ENCODE measurements at places on chromosomes 7 and 10.

DNA sequence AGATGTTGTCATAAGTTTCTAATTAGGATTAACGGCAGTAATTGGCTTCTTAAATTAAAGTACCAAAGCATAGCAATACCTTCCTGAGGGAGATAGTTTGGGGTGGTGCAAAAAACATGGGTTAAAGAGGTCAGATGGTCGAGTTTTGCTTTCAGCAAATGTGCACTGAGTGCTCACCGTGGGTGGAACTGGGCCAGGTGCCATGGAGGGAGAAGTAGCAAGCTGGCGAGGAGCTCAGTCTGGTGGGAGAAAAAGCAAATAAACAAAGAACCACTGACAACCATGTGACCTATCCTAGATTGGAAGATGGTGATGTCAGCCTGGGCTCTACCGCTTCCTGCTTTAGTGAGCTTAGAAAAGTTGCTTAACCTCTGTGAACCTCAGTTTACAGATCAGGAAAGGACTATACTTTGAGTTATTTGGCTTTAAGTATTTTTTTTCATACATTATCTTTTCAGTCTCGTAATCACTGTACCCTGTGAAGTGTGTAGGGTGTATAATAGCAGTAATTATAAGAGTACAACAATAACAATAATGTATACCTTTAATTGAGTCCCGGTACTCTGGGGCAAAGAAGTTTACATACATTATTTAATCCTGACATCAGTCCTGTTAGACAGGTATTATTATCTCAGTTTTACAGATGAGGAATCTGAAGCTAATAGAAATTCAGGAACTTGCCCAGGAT lies 69.0 kb upstream of the PDCD4 start:
- no peak for DNase-seq

DNA sequence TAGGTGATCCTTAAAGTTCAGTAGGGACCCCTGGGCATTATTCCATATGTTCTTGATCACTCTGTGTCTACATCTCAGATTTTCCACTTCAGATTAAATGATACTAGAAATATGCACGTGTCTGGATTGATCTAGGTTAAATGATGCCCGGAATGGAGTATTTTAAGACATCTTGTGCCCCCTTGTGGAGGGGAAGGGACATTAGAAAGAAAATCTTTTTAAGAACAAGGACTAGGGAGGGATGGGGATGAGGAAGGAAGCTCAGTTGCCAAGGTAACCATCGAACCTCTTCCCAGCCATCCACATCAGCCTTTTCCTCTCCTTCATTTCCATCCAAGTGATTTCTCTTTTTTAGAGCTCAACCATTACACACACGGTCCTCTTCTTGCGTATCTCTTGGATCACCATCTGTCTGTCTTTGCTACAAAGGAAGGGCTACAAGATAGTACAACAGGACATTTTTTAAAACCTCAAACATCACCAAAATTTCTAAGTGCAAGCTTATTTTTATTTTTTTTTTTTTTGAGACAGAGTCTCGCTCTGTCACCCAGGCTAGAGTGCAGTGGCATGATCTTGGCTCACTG lies 40.5 kb downstream of the PRSS2 start:
- DNase-seq: no peak

GRCh38 chr10:51532044-51532443 lies 167.4 kb downstream of the CSTF2T start:
- DNase-seq: no peak

- DNase-seq: no peak
Observed at GRCh38 chr10:62671104-62671503, 133.4 kb upstream of the ADO start.

DNA sequence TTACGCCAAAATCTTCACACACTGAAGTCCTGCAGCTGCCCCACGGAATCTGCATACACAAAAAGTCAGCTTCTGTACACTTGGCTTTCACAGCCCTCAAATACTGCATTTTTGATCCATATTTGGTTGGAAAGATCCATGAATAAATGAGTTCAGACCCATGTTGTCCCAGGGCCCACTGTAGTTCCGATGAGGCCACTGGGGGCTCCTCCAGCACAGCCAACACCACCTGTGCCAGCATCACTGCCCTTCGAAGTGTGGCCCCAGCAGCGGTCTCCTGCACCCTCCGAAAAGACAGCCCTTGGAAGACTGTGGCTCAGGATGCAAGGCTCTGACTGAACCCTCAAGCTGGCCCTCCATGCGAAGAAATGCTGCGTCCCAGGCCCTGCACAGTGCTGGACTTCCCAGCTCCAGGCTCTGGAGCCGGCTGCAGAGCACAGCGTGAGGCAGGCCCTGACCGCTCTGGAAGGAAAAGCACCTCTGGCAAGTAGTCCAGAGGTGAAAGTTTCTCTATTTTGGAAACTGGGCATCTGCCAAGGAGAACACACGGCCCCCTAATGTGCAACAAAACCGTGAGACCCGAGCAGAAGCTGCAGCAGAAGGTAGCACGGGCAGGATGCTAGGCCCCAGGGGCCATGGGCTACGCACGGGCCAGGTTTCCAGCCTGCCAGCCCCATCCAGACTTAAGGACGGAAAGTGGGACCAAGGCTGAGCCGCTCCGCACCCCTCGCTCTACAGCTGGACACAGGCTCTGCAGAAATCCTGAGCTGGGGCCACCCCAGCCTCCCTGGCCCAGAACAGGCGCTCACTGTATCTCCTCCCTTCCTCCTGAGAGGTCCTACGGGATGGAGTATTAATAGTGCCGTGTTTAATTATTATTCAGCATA lies 62.6 kb downstream of the PTPRN2 start:
- DNase-seq: no peak

GRCh38 chr10:124305131-124305530 lies 113.6 kb downstream of the OAT start:
- DNase-seq: no peak

GRCh38 chr7:107463139-107464078 lies 6.4 kb upstream of the GPR22 start:
- DNase-seq: no peak

DNA sequence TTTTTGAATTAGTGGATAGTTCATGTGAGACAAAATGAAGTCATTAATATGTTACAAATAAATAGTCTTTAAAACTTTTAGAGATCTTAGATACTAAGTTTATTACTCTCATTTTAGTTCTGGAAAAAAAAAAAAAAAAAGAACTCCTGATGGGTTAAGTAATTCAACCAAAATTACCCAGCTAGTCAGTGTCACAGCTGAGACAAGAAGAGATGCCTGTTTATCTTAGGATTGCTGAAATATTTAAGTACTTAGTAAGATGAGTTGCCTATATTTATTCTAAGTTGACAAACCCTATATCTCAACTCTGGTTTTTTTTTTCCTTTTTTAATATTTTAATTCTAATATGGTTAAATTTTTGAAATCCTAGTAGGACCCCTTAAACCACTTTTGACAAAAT lies 781.0 kb upstream of the LRRN3 start:
- DNase-seq: no peak

- DNase-seq: no peak
Observed at GRCh38 chr10:64454962-64455361, 933.8 kb downstream of the REEP3 start.

GRCh38 chr7:16712916-16713315 lies 40.6 kb upstream of the TSPAN13 start:
- no peak for DNase-seq

- no peak for DNase-seq
Observed at GRCh38 chr7:134623193-134623592, 23.5 kb upstream of the BPGM start.

GRCh38 chr7:86825264-86825663 lies 181.6 kb downstream of the GRM3 start:
- DNase-seq: no peak

DNA sequence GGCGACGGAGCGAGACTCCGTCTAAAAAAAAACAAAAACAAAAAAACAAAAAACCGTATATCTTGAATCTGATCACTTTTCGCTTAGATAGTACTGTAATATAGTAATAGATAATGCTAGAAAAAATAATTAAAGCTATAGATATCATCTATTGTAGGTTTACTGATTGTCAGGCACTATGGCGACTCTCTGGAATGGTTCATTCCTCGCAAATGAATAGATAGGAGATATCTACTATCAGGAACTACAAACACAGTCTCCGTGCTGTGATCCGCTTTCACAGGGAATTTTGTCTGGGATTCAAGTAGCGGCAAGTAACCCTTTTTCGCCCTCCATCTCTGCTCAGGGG lies 342 bp upstream of the MEIG1 start:
- DNase-seq: no peak

DNA sequence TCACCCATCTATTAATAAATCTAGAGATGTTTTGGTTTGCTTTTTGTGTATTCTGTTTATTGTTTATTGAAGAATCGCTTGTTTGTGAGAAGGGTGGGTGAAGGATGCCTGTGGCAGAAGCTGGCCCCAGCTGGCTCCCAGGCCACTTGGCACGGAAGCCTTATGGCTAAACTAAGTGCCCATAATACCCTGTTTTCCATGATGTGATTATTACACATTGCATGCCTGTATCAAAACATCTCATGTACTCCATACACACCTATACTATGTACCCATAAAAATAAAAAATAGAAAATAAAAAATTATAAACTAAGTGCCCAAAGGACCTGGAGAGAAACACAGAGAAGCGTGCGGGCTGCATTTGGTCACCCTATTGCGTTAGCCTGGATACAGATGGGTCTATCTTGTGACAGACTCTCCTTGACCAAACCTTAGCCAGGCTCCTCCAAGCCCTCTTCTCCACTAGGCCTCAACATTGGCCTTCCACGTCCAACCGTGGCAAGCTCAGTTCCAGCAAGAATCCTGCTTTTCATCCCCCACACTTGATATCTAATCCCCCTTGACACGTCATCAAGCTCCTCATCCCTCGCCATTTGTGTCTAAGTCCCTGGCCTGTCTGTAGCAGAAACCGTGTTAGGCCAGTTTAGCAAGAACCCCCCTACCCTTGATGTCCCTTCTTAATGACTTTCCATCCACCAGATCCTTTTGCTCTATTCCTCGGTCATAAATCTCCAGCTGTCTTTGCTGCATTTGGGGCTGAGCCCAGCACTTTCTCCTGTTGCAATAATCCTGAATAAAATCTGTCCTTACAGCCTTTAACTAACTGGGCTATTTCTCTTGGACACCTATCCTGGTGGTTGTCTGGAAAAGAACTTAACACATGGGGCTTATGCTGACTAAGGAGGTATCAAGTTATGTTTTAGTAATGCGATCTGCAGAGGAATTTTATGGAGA lies 245.2 kb downstream of the TNS3 start:
- no peak for DNase-seq

GRCh38 chr10:79144351-79145173 lies 75.8 kb downstream of the ZMIZ1 start:
- DNase-seq: no peak

DNA sequence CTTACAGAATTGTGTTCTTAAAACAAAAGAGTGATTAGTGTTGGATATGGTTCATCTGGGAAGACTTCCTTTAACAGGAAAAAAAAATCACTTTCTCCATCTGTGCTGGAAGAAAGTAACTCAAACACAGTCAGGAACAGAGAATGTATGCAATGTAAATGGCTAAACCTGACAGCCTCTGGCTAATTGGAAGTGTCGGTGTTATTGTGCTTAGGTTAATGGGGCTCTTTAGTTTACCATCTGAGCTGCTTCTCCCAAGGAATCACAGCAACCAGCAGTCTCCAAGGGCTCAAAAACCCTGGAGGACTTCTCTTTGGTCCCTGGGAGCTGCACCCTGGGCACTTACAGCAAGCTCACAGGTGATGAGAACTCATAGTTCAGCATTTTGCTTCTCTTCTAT lies 724.5 kb downstream of the LRMDA start:
- DNase-seq: no peak

GRCh38 chr10:10054466-10054865 lies 963.2 kb upstream of the CELF2 start:
- DNase-seq: no peak

DNA sequence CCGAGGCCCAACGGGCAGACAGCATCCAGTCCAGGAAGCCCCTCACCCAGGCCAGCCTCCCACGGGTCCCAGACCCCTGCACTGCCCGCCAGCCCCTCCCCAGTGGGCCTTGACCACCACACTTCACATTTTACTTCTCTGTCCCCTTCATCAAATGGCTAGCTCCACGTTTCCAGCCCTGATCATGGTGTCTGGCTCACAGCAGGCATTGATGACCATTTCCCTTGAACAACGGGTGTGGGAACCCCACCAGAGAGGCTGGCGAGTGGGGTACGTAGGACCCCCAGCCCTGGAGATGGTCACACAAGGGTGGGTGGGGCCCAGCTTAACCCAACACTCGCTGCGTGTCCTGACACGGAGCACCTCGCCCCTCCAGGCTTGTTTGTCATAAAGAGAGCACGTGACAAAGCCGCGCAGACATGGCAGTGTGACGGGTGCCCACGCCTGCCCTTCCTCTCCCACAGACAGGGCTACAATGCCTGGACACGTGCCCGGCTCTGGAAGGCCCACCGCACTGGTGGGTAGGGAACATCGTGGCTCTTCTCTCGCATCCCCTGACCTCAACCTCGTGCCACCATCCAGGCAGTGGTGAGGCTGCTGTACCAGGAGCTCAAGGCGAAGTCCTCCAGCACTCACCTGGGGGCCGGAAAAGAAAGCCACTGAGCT lies 267.7 kb downstream of the MAD1L1 start:
- no peak for DNase-seq

All from stimulated activated CD8-positive, alpha-beta memory T cell treated with anti-CD3 and anti-CD28 coated beads, Interleukin-4, amount 100 ng/mL, for 1 hour (primary cell).